ENCODE measurements at places on chromosomes 2 and 18.

DNA sequence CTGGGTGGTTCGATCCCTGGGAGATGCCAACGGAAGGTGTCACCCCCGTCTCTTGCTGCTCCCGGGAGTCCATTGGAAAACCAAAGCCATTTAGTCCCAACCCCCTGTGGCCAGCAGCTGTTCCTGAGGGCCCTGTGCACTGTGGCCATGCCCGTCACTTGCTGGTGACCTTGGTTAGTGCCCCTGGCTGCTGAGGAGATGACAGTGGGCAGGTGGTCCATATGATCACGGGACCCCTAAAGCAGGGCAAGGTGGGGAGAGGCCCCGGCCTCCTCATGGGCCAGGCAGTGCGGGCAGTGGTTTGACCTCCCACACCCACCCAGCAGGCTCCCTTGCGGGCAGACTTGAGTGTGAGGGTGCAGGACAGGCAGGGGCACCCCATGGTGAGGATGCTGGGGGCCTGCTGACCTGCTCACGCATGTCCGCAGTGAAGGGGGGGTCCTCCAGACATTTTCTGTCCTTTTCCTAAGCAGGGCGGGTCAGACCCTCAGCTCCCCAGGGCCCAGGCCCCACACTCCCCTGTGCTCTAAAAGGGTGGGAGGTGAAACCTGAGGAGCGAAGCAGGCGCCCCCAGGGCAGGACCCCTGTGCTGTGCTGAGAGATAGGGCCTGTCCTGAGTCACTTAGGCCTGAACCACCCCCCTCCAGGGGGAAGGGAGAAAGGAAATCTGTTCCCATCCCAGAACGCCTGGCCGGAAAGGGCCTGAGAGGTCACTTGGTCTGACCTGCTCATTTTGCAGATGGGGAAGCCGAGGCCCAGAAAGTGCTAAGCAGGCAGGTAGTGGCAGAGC lies 6.8 kb downstream of the ITM2C start:
- no peak for DNase-seq

DNA sequence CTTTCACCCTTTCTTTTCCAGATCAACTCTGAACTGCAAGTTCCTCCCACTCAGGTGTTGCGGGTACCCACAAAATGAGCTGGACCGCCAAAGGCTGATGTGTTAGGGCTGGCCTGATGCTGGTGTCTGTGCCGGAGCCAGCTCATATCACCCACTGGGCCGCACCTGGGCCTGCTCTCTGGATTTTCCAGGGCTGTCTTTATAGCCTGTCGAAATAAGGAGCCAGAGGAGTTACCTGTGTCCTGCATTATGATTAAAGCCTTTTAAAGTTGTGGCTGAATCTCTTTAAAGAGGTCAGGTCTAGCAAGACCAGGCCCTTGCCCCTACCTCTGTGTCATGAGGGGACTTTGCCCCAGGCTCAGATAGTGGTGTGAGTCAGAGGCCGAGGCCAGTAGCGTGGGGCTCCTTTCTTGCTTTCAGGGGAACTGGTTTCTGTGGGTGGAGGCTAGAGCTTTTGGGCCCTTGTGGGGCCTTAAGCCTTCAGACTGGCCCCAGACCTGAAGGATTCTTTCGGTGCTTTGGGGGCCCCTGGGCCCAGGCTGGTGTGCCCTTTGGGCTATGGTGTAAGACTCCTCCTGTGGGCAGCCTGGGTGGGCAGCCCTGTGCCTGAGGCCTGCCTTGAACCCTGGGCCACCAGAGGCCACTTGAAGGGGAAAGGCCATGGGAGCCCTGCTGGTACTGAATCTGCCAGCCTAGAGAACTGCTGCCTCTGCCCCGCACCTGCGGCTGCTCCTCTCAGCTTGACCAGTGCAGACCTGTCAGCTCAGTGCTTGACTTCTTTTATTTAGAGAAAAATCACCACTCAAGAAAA lies 21.3 kb downstream of the OTOF start:
- no peak for DNase-seq

DNA sequence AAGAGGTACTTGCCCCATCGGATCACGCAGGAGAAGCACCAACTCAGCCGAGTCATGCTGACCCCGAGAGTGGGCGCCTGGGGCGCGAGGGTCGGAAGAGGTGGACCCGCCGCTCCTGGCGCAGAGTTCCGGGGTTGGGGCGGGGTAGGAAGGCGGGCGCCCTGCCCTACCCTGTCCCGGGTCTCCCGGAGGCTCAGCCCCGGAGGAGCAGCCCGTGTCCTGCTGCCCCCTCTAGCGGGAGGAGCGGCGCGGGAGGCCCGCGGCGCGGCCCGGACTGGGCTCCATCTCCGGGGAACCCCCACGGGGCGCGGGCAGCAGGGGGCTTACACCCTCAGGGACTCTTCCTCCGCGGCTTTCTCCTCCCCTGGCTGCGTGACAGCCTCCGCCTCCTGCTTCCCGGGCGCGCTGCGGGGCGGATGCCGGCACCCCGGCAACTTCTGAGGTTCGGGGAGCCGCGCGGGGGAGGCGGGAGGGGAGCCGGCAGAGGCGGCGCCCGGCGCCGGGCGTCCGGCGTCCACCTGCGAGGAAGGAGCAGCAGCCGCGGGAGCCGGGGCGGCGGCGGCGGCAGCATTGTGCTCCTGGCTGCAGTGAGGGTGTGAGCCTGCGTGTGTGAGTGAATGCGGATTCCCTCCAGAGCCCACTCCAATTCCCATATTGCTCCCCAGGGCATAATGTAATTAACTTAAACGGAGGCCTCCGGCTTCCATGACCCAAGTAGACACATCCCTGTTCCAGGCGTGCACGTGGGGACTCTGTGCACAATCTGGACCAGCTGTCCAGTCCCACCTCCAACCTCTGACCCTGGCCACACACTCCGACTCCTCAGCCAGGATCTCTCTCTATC lies 7.6 kb upstream of the TNS1 start:
- DNase-seq = no peak

DNA sequence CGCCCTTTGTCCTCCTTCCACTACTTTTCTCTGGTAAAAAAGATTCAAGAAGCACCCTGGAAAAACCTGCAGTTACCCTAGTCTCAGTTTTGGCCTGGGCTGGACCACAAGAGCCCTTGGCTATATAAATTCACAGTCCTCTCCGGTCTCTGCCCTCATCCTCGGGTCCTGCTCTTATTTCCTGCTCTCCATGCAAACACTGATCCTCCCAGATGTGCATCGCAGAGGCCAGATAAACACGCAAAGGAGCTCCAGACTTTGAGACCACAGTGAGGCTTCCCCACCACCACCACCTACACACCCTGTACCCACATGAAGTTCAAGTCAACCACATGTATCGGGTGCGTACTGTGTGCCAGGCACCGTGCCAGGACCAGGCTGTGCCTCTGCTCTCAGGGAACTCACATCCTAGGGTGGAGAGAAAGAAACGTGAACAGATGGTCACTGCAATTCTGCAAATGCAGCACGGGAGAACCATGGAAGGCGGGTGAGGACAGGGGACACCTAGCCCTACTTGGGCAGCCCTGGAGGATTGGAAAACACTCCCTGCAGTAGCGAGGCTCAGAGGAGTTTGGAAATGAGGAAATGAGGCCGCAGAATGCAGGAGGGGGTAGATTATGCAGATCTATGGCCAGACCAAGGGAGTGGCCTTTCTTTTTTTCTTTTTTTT lies 7.4 kb downstream of the CTDSP1 start:
- DNase-seq = peak; percentile 15

GRCh38 chr2:64637000-64637635 lies 16.6 kb downstream of the SERTAD2 start:
- no peak for DNase-seq

DNA sequence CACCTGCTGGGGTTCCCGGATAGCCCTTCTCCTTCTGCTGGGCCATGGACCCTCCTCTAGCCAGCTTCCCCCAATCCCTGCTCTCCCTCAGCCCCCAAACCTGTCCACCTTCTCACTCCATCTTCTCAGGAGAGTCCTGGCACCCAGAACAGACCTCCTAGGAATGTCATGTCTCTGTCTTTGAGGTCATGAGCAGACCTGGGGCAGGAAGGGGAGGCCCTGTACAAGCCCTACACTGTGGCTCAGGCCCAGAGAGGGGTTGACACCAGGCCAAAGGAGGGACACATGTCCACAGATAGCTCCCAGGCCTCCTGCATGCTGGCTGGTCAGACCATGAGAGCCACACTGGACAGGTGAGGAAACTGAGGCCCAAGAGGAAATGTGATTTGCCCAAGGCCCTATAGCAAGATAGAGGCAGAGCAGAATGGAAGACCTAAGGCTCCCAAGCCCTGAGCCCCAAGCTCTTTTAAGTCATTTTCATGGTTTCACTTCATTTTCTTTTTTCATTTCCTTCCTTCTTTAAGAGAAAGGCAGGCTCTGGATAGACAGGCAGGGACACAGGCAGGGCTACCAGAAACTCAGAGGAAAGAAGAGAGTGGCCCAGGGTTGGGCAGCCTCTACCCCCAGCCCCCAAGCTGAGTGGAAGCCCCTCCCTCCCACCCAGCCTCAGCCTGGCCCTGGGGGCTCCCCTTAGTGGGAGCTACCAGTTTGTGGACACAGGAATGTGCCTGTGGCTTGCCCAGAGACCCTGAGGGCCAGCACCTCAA lies 159.7 kb downstream of the SMAD7 start:
- DNase-seq = no peak

GRCh38 chr2:94996305-94997100 lies 29.0 kb upstream of the MAL start:
- no peak for DNase-seq

DNA sequence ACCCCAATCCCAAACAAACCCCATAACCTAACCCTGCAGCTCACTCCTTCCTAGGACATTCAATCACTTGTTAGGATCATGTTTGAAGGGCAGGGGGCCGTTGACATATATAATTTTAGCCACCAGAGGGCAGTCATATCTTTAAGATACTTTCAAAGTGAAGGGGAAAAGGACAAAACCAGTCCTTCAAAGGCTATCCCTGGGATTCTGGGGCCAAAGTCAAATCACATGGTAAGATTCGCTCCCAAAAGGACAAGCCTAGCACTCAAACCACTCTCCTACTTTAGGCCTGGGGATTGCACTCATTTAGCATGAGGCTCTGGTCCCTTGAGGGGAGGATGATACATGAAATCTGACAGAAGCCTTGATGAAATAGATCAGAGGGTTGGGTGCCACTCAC lies 44.6 kb downstream of the HAUS1 start:
- no peak for DNase-seq

DNA sequence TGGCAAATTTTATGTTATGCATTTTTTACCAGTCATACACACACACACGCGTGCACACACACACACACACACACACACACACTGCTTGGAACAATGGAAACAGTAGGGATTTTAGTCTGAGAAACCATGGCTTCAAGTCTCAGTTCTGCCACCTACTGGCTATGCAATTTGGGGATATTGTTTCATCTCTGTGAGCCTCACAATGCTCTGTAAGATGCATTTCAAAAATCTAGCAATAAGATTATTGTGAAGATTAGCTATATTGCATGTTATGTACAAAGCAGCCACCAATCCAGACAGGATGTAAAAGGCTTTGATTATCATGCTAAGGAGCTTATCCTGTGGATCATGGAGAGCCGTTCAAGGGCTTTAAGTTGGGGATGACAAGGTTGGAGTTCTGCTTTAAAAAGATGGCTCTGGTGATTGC lies 401.4 kb downstream of the NBAS start:
- peak; percentile 61 for DNase-seq

GRCh38 chr2:112949456-112949855 lies 28.4 kb upstream of the IL36G start:
- DNase-seq = no peak

DNA sequence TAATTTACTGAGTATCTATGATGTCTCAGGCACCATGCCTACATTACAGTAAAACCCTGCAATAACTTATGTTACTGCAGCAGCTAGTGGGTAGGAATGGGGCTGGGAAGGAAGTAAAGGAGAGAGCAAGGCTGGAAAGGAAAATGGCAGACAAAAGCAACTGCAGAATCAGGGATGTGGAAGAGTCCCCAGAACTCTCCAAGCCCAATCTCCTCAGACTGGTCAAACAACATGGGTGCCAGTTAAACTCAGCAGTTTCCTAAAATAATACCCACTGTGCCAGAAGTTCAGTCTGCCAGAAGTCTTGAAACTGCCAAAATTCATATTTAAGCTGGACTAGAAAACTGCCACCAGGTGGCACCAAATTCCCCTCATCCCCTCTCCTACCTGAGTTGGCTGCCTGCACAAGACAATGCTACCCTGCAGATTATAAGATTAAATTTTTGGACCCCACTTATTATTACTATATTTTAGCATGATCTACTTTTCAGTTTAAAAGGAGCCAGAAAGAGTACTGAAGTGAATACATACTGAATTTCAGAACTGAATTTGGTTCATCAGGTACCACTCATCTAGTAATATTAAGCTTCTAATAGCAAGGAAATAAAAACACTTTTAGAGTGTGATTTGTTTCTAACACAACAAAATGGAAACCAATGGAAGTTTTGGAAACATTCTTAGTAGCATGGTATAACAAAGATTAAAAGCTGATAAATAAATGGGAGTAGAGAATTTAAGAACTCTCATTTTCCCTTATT lies 86.8 kb upstream of the DNER start:
- DNase-seq = peak; percentile 33

DNA sequence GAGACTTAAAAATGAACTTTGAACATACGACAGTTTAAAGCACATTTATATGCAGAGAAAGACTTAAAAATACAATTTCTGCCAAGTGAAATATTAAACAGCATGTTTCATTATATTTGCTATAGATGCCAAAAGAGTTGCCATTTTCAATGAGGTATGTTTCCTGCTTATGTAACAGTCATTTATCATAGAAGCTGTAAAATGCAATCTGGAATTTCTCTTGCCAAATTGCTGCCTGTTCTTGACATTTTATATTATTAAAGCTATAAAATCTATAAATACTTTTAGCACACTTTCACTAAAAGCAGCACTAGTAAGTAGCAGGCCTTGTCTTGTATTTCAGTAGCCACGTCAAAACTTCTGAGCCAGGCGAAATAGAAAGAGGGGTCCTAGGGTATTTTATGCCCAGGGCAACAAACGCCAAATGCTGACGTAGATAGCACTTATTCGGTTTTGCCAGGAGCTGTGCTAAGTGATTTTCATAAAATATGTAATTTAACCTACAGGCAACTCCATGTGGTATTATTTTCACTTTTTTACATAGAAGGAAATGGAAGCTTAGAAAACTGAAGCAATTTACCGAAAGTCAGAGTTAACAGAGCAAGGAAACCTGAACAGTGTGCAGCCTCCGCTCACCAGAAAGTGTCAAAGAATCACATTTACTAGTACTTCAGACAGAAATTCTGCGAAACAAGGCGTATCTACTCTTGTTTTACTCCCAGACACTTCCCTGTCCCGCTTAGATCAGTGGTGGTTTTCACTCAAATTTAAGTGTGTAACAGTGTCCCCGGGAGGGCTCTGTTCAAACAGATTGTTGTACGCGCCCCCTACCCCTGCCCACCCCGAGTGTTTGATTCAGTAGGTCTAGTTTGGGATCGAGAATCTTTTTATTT lies 1.2 kb upstream of the CYP20A1 start:
- no peak for DNase-seq

GRCh38 chr18:30999186-30999585 lies 43.4 kb downstream of the DSC3 start:
- no peak for DNase-seq
